ENCODE measurements at places on chromosomes 4 and X.

DNA sequence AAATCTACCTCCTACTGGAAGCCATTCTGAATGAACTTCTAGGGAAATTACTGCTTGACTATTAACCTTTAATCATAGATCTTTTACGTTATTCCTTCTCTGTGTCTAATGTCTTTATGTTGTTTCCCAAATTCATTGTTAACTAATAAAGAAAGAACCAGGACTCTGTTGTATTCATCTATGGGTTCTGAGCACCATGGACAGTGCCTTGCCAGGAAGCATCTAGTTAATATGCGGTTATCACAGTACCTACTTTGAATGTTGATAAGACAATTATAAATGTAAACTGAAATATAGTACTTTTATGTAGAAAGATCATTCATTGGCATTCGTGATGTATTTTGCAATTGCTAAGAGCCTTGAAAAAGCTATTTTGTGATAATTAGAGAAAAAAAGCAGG lies 23.8 kb downstream of the NWD2 start:
- DNase-seq = no peak

GRCh38 chrX:50594788-50595187 lies 124.2 kb upstream of the DGKK start:
- no peak for DNase-seq

DNA sequence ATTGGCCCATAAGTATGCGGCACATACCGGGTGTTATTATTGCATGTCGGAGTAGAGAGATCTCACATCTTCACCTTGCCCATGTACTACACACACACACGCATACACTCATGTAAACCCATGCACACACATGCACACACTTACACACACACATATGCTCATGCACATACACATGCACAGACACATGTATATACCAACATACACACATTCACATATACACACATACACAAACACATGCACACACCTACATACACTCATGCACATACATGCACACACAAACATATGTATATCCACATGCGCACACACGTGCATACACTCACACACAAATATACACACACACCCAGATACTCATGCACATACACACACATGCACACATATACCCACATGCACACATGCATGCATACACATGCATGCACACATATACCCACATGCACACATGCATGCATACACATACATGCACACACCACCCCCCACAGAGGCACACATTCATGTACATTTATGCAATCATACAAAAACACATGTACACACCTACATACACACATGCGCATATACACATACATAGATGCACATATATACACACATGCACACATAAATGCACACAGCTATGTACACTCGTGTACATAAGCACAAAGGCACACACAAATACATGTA lies 11.2 kb downstream of the CYP4V2 start:
- no peak for DNase-seq

DNA sequence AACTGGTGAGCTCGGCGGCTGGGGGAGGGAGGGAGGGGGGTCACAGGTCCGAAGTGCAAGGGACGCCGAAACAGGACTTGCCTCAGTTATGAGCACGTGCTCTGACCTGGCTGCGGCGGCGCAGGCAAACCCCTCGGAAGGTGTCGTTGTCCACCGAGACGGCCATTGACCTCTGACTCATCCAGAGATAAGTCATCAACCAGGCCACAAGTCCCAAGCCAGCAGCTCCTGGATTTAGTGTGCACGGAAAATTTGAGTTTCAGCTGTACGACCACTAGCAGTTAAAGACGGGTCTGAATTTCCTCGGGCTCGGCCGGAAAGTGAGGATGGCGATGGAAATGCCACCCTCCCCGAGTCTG lies 674 bp downstream of the SH3D19 start:
- no peak for DNase-seq

- DNase-seq = no peak
These were observed 31.1 kb downstream of the RAB28 start for GRCh38 chr4:13452927-13453579.

GRCh38 chr4:185242749-185243533 lies 33.5 kb downstream of the SNX25 start:
- no peak for DNase-seq

- DNase-seq = no peak
These were observed 462.4 kb upstream of the NDST4 start for GRCh38 chr4:115575851-115576250.

DNA sequence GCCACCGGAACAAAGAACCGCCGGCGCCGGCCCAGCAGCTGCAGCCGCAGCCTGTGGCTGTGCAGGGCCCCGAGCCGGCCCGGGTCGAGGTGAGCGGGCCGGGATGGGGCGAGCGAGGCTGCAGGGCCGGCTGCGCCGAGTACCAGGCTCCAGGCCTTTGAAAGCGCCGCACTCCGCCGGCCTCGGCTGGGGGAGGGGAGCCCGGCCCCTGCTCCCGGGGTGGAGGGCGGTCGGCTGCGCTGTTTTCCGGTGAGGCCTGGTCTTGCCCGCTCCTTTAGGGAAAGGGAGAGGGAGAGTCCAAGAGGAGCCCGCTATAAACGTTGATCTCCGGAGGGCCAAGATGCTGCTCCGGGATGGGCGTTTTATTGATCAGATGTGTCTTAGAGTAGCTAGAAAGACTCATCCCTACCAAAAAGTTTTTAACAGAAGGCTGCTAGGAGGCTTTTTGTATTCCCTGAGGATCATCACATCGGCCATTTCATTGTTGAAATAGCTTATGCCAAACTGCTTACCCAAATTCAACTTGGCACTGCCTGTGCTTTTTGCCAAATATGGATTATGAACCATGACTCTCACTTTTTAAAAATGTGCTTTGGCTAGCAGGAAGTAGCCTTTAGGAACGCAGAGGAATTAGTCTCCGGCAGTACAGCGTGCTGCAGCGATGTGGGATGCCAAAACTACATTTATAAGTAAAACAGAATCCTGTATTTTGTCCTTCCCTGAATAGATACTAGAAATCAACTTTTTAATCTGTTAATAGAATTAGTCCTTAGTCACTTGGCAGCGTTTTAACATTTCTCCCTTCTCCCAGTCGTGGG lies 760 bp downstream of the TMEM165 start:
- DNase-seq = no peak

- DNase-seq = no peak
These were observed 122.8 kb downstream of the DIPK2B start for GRCh38 chrX:45077748-45078424.

GRCh38 chr4:154727540-154727939 lies 16.3 kb upstream of the LRAT start:
- DNase-seq = no peak

- DNase-seq = no peak
These were observed 136.2 kb upstream of the BOD1L1 start for GRCh38 chr4:13763707-13764106.

GRCh38 chr4:148965080-148965479 lies 522.9 kb upstream of the NR3C2 start:
- no peak for DNase-seq

GRCh38 chr4:124288706-124289486 lies 423.6 kb downstream of the ANKRD50 start:
- DNase-seq = no peak

DNA sequence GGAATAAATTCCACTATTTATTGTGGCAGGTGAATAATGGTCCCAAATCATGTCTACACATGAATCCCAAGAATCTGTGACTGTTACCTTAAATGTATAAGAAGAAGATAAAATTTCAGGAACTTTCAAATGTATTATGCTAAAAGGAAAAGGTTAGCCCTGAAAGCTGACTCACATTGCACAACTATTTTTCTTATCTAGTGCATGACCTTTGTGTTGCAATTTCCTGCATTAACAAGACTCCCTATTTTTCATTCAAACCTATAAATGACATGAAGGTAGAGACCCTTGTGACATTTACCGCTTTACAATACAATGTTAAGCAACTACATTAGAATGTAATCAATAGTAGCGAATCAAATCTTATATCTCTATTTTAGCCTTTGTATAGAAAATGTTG lies 36.7 kb downstream of the UBQLN2 start:
- no peak for DNase-seq

DNA sequence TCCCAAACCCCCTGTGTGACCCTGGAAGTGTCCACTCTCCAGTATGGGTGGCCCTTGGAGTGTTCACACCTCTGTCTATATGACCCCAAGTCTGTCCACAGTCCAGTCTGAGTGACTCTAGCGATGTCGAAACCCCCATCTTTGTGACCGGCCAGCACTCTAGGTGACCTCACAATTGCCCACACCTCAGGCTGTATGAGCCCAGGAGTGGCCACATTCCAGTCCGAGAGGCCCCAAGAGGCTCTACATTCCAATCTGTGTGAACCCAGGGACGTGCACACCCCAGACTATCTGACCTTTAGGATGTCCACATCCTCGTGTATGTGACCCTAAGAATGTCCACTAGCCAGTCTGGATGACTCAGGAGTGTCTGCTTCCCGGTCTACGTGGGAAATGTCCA lies 7.3 kb upstream of the GLOD5 start:
- no peak for DNase-seq

DNA sequence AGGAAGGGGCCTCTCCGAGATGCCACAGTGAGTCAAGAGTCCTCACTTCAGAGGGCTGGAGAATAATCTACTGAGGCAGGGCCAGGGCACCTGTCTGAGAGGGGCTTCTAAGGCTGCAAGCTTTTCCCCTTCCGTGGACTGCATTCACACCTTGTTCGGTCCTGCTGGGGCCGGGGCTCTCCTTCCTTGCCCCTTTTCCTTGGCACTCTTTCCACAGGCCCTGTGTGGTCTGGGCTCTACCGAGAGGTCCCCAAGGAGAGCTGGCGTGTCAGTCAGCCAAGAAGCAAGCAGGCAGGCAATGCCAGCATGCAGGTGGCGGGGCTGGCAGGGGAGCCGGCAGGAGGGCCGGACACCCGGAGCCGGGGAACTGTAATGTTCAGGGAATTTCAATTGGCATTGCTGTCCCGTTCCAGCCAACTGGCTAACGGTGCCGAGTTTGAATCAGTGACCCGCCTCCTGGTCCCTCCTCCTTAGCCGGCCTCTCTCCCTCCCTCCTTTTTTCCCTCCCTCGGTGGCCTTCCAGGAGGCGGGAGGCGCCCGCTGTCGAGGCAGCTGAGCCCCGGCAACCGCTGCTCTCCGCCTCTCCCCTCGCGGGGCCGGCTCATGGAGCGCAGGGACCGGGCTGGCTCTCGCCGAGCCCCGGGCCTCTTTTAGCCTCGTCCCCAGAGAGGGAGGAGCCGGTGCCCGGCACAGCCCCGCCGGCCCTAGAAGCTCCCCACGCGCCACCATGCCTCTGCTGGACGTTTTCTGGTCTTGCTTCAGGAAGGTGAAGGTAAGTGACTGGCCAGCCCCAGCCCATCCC lies at the start of gene STARD8:
STARD8 (plus strand) TSS at position 511 of the 802 bp plus-strand sequence; CDS start at position 728, 217 bp downstream.
- DNase-seq = no peak

DNA sequence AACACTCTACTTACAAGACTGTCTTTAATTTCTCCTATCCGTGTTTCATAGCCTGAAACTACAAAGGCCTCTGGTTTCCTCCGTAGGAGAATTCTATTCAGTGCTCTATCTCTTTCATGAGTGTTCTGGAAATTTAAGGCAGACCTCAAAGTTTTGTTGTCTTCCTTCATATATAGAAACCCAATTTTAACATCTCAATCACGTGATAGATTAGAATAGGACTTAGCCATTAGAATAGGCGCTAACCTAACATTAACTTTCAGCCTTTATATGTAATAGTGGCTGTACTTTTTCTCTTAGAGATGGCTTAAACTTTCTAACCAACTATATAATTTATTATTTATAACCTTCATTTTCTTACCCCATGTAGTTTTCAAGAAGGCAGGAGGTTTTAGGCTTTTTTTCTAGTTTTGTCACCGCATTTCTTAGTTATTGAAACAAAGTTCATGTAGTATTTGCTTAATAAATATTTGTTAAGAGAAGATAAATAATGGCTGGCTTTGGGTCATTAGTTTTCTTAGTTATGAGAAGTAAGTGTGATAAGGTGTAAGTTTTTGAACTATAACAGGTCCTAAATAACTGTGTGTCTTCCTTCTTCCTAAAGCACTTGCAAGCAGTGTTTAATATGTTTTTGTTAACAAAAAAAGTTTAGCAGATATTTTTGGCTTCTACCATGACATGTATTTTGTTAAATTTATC lies 1504.6 kb upstream of the ADGRL3 start:
- DNase-seq = no peak

GRCh38 chr4:36944232-36944631 lies 300.3 kb upstream of the NWD2 start:
- no peak for DNase-seq

DNA sequence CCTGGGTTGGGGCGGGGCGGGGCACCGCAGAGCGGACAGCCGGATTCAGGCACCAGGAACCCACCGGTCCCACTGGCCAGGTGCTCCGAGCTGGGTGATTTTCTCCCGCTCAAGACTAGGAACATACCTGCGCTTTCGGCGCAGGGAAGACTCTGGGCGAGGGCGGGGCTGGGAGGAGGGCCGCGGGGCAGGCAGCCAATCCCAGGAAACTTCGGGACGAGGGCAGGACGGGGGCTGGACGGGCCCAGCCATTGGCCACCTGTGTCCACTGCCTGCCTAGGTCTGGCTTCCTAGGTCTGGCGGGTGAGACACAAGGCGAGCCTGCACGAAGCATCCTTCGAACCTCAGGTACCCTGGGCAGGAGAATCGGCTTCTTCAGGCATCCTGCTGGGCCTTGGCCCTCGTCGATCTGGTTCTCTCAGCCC lies 274 bp upstream of the ERVMER34-1 start:
- no peak for DNase-seq

DNA sequence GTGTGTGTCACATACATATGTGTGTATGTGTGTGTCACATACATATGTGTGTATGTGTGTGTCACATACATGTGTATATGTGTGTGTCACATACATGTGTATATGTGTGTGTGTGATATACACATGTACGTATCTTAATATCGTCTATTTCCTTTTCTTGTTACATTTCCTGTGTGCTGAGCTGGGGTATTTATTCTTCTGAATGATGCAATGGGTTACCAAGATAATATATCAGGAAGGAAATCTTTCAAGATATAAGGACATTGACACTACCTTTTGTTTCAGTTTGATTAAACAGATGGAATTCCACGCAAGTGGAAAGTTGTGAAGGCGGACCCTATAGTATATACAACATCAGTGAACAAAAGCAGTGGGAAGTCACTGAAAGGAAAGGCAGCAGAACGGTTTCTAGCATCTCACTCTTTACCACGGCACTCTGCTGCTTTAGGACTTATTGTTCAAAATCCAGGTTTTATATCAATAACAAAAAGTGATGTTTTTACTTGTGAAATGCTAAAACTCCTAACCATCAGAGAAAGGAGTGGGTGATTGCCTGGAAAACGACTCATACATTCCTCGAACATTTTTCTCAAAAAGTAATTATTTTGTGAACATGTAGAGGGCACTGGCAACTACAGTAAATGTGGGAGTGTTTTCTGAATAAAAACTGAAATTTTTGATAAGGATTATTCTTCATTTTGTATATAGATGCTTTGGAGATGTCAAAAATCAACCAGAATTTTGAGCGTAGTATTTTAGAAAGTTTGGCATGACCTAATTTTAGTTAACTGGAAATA lies 43.1 kb upstream of the IL21 start:
- no peak for DNase-seq

GRCh38 chrX:114774691-114775090 lies 190.8 kb downstream of the HTR2C start:
- no peak for DNase-seq

- DNase-seq = no peak
These were observed 38.6 kb downstream of the HTRA3 start for GRCh38 chr4:8308144-8308543.

GRCh38 chr4:120070196-120070595 lies 3.5 kb upstream of the MAD2L1 start:
- DNase-seq = no peak

GRCh38 chr4:5619913-5620625 lies 88.3 kb downstream of the EVC2 start:
- DNase-seq = no peak

Data from stimulated activated CD4-positive, alpha-beta T cell treated with anti-CD3 and anti-CD28 coated beads, TNF-alpha, amount 100 ng/mL, for 1 hour (primary cell).